ENCODE measurements at places on chromosomes 6 and 20. TPM values are rescaled to one million over a fixed set of nuclear protein-coding genes. Genes with fewer than 3 reads are reported as not detected.
A peak's percentile ranks its signal among the peaks of the same experiment; 100 is the strongest.

GRCh38 chr6:116059713-116060571 lies 749 bp downstream of the FRK start:
- H3K27me3 ChIP-seq: no peaks in the 10 kb centered on the region
- peak overlapping the region; percentile 74 for H3K27ac ChIP-seq
- DNase-seq: no peak
- peak overlapping the region; percentile 43 for H3K4me3 ChIP-seq
- H3K36me3 ChIP-seq: no peaks in the 10 kb centered on the region

- no peak overlapping the region for H3K4me3 ChIP-seq
- DNase-seq: no peak
- no peak overlapping the region for H3K27ac ChIP-seq
- no peaks in the 10 kb centered on the region for H3K36me3 ChIP-seq
- H3K27me3 ChIP-seq: no peaks in the 10 kb centered on the region
- no peaks in the 10 kb centered on the region for H3K4me1 ChIP-seq
Measured at GRCh38 chr6:127737009-127737486, 160.1 kb downstream of the C6orf58 start.

DNA sequence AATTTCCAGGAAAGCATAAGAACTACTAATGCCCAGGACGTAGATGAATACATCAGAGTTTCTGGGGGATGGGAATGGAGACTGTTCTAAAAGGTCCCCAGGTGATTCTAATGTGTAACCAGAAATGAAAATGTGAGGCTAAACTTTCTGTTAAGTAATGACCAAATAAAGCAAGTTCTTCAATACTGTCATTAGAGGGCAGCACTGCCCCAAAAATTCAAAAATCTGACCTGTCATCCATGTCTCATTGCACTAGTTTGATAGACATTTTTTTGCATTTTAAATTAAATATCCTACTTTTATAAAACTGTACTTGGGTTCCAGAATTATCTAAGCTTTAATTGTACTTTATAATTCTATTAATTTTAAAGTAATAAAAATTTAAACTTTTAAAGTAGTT lies 94.9 kb downstream of the RFX6 start:
- H3K36me3 ChIP-seq: no peaks in the 10 kb centered on the region
- H3K27me3 ChIP-seq: peaks cover 13% of the 10 kb centered on the region
- H3K4me1 ChIP-seq: no peaks in the 10 kb centered on the region
- no peak for DNase-seq
- no peak overlapping the region for H3K4me3 ChIP-seq
- no peak overlapping the region for H3K27ac ChIP-seq

DNA sequence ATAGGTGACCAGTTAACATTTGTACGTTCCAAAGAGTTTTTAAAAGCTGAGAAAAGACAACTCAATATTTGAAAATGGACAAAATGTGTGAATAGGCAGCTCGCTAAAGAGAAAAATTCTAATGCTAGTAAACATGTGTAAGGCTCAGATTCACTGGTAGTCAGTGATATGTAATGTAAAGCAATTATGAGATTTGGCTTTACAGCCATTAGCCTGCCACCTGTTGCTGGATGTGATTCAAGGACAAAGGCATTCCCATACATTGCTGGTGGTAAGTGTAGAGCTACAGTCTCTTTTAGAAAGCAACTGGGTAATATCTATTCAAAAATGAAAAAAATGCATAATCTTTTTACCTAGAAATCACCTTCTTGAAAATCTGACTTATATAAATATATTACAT lies 114.3 kb downstream of the COL19A1 start:
- no peak overlapping the region for H3K4me3 ChIP-seq
- no peak for DNase-seq
- no peak overlapping the region for H3K27ac ChIP-seq
- no peaks in the 10 kb centered on the region for H3K36me3 ChIP-seq
- H3K4me1 ChIP-seq: no peaks in the 10 kb centered on the region

DNA sequence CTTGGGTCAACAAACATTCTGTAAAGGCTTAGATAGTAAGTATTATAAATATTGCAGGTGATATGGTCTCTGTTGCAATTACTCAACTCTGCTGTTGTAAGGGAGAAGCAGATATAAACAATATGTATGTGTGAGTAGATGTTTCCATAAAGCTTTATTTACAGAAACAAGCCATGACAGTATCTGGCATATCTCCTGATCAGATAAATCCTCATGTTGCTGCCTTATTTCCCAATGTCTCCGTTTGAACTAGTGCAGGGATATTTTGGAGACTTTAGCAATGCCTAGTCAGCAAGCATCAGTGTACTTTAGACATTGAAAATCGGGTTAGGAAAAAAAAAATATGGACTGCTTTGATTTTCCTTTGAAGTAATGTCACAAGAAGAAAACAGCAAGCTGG lies 96.1 kb downstream of the LAMA2 start:
- no peaks in the 10 kb centered on the region for H3K27me3 ChIP-seq
- H3K36me3 ChIP-seq: no peaks in the 10 kb centered on the region
- H3K27ac ChIP-seq: no peak overlapping the region
- H3K4me3 ChIP-seq: no peak overlapping the region
- H3K4me1 ChIP-seq: no peaks in the 10 kb centered on the region
- DNase-seq: no peak

DNA sequence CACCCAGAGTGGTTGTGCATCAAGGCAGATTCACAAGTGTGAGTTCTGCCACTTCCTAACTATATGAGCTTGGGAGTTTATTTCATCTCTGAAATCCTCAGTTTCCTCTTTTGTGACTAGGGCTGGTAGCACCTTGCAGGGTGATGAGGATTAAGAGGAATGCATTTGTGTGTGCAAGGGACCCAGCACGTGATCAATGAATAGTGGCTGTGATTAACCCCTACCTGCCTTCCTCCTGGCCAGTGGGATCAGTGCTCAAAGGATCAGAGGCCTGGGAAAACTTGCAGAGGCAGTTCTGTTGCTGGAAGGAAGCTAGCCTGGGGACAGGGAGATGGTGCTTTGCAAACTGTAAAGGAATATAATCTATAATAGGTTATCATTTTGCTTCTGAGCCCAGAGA lies 7.3 kb downstream of the SDC4 start:
- H3K27ac ChIP-seq: peak overlapping the region; percentile 94
- H3K4me3 ChIP-seq: no peak overlapping the region
- H3K4me1 ChIP-seq: peaks cover 100% of the 10 kb centered on the region
- H3K36me3 ChIP-seq: no peaks in the 10 kb centered on the region
- DNase-seq: no peak

The GPR63 gene
- 0.23 TPM for total RNA-seq

The TAAR2 gene
- not detected for total RNA-seq
